ENCODE measurements at places on chromosomes 4 and X. TPM values are rescaled to one million over a fixed set of nuclear protein-coding genes. Genes with fewer than 3 reads are reported as not detected.

Gene CTAG1A
- not detected for total RNA-seq

- no peaks in the 10 kb centered on the region for H3K4me1 ChIP-seq
- no peak for DNase-seq
- H3K27me3 ChIP-seq = no peaks in the 10 kb centered on the region
- H3K27ac ChIP-seq = no peak overlapping the region
- no peaks in the 10 kb centered on the region for H3K36me3 ChIP-seq
Measured at GRCh38 chr4:124401606-124402005, 310.9 kb downstream of the ANKRD50 start.

Gene LINC00632
- total RNA-seq = 1.2 TPM

DNA sequence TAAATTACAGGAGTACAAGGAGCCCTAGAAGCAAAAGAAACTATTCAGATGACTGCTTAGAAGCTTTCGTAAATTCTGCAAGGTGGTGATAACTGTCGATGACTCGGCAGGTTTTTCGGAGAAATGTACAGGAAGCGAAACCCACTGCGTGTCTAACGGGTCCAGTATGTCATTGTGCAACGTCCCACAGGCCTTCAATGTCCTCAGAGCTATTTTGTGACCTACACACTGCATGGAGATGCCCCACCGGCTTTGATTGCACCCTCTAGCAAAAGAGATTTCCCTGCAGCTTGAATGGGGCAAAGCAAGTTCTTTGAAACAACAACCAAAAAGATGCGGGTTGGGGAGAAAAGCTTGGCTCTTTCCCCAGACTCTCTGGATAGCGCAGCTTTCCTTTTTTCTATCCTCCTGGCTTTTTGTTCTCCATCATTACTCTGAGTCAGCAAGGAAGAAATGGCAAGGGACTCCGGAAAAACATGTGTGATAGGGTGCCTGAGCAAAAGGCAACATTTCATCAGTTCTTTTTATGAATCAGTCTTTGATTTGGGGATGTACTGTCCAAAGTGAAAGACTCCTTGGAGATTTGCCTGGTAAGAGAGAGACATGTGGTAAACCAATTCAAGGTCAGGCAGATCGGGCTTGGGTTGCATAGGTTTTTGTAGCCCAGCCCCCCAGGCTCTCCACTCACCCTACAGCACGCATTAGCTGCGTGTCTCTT, 112.0 kb upstream of the TBL1X start:
- H3K4me1 ChIP-seq = peaks cover 40% of the 10 kb centered on the region
- peak overlapping the region; percentile 59 for H3K27ac ChIP-seq
- H3K27me3 ChIP-seq = no peaks in the 10 kb centered on the region
- peak overlapping the region; percentile 4 for H3K4me3 ChIP-seq
- no peaks in the 10 kb centered on the region for H3K36me3 ChIP-seq

GRCh38 chrX:54479136-54480111, 16.6 kb downstream of the FGD1 start:
- DNase-seq = no peak
- H3K4me3 ChIP-seq = no peak overlapping the region
- H3K36me3 ChIP-seq = no peaks in the 10 kb centered on the region
- no peaks in the 10 kb centered on the region for H3K27me3 ChIP-seq

Gene AMTN
- not detected for total RNA-seq
